ENCODE measurements at places on chromosomes 2 and 18.

DNA sequence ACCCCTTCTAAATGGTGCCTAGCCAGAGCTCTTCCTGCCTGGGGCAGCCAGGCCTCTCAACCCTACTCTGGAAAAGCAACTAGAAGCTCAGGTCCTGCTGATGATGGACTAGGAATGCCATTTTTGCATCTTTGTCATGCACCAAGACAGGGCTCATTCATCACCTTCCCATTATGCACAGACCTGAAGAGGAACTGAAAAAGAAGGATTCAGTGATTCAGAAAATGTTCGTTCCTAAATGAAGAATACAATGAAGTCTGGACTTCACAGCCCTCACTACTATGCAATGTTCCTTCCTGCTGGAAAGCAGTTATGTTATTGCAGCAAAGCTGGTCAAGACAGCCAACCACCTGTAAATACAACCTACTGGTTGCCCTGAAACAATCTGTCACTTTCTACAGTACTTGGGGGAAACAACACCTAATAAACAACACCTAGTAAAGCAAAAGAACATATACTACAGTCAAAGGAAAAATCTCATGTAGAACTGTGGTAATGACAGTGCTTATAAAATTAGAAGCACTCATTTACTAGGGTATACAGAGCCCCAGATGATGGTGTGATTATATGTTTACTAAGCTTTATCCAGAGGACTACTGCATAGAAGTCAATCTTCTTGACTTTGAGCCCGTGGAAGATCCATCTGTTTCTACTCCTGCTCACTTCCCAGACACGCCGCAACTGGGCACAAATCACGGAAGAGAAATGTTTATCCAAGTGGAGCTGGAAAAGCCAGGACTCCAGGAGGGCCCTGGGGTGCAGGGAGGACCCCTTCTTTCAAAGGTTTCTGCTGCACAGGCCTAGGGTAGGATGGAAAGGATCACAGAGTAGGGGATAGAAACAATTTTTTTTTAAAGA, 103.1 kb upstream of the THOC1 start:
- H3K4me3 ChIP-seq: no peak overlapping the region
- no peaks in the 10 kb centered on the region for H3K36me3 ChIP-seq
- no peak overlapping the region for H3K27ac ChIP-seq
- peaks cover 2% of the 10 kb centered on the region for H3K4me1 ChIP-seq
- DNase-seq: no peak
- H3K27me3 ChIP-seq: no peaks in the 10 kb centered on the region

GRCh38 chr18:56962322-56962721, 184.6 kb upstream of the BOD1L2 start:
- no peaks in the 10 kb centered on the region for H3K4me1 ChIP-seq
- H3K27ac ChIP-seq: no peak overlapping the region
- peaks cover 2% of the 10 kb centered on the region for H3K36me3 ChIP-seq
- no peak overlapping the region for H3K4me3 ChIP-seq
- no peaks in the 10 kb centered on the region for H3K27me3 ChIP-seq

- H3K27me3 ChIP-seq: no peaks in the 10 kb centered on the region
- no peak overlapping the region for H3K4me3 ChIP-seq
- H3K36me3 ChIP-seq: no peaks in the 10 kb centered on the region
- H3K4me1 ChIP-seq: no peaks in the 10 kb centered on the region
Measured at GRCh38 chr18:45412577-45412976, 202.7 kb upstream of the SLC14A2 start.

DNA sequence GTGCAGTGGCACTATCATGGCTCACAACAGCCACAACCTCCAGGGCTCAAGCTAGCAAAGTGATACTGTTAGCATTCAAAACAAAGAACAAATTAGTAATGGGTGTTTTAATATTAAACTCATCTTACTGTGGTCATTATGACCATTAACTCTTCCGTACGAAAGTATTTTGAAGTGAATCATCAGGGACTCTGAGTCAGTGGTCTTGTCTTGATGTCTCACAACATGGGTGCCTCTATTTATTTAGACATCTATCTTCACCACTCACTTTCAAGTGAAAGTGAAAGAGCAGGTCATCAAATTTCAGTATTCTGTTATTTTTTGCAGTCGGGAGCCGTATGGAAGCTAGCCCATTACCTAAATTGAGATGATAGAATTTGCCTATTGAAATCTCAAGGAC, 1118.2 kb downstream of the DPP10 start:
- DNase-seq: no peak
- H3K4me1 ChIP-seq: no peaks in the 10 kb centered on the region
- no peaks in the 10 kb centered on the region for H3K36me3 ChIP-seq

DNA sequence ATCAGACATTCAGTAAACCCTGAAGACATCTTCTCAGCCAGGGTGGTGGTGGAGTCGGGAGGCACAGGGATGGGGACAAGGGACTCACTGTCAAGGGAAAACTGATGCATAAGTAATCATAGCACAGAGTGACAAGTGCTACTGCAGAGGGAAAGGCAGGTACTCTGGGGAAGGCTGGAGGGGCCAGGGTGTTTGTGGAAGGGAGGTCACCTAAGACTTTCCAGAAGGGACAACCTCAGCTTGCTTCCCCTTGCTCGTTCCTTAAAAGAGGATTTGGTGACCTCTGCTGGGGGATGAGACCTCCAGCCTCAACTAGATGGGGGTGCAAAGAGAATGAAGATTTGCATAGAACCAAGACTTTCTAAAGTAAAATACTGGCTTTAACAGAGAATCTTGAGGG, 99.5 kb downstream of the SLC4A3 start:
- H3K4me1 ChIP-seq: no peaks in the 10 kb centered on the region
- no peaks in the 10 kb centered on the region for H3K36me3 ChIP-seq
- no peak for DNase-seq
- no peak overlapping the region for H3K27ac ChIP-seq
- no peak overlapping the region for H3K4me3 ChIP-seq

All from aorta (tissue), 5 donors.